AG10803 (cell line): ENCODE measurements at places on chromosomes 13 and 19.

- no peak for DNase-seq
These were observed 8.2 kb upstream of the ZNF431 start for GRCh38 chr19:21133633-21134032.

GRCh38 chr13:99630269-99630898 is 129.1 kb downstream of the TM9SF2 start:
- DNase-seq, result no peak

DNA sequence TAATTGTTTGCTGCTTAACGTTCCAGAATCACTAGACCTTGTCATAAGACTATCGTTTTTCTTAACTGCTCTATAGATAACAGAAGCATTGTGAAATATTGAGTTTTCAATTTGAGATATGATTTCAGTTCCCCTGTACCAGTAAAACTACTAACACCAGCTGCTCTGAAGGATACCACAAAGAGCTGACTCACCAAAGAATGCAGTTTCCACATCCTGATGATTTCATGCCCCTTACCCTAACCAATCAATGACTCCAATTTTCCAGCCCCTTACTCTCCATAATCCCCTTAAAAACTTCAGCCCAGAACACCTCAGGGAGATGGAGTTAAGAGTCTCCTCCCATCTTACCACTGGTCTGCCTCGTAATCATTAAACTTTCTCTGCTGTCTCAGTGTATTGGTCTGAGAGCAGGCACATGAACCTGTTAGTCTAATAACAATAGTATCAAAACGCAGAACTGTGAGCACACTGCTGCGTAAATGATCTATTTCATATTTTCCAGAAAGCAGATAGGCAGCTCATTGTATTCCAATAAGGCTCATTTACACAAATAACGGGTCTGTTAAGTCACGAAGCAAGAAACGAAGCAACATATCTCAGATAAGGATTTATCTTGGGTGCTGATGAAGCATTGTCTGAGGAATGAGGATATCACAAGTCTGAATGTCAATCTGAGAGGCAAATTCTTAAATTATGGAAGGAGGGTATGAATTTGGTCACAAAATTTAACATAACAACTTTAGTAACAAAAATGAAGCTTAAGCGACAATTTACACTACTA is 14.1 kb upstream of the CCNA1 start:
- peak; percentile 17 for DNase-seq

DNA sequence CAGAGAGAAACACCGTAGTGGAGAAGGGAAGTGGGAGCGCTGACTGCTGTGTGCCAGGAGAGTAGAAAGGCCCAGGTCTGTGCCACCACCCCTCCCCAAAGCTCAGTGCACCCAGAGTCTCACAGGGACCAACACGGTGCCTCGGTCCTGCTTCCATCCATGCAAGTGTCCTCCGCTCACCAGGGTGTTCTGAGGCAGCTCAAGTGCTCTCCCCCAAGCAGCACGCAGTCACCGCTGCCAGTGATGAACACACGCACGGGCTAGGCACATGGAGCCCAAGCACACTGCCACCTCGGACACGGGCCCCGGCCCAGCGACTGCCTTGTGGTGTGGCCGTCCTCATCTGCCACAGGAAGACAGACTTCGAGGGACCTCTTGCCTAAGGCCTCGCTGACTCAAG is 10.5 kb downstream of the POP4 start:
- DNase-seq, result no peak

- DNase-seq, result no peak
These were observed 287.5 kb downstream of the ATP8A2 start for GRCh38 chr13:25659091-25659795.

- DNase-seq, result no peak
These were observed 47.8 kb upstream of the KPNA3 start for GRCh38 chr13:49840266-49840665.

DNA sequence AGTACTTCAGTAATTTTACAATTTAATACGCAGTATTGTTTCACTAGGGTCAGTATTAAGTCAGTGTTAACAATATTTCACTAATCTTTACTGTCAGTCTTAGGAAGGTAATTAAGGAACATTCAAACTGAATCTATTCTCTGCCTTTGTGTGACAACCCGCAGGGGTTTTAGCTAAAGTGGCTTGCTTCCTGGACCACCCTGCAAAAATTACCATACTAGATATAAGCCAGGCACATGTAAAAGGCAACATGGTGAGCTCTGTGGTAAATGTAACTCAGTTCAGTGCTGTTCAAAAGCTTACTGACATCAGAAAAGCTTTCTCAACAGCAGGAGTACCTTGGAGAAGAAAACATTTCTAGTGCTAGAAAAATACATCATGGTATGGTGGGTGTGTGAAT is 116.7 kb downstream of the FREM2 start:
- no peak for DNase-seq

- DNase-seq, result no peak
These were observed 1.0 kb downstream of the SMIM24 start for GRCh38 chr19:3479177-3479833.

DNA sequence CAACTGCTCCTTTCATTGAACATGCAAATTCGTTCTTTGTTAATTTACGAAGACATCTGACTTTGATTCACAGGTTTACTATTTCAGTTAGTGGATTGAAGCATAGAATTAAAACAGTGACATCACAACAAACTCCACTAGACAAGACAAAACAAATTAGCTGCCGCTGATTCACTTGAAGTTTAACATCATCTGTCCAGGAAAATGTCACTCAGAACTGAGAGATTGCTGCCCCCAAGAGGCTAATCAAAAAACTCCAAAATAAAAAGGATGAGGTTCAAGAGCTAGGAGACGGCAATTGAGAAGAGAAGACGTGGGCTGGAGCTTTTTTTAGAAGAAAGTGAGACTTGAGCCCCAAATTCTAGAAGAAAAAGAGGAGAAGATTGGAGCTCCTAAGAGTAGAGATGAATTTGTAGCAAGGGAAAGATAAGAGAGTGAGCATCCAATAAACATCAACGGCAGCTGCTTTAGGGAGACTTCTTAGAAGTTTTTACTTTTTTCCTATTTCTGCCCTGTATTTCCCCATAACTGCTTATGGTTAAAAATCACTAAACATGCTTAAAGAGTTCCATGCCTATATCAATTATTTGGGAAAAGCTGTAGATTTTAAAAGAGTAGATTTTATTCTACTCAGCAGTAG is 40.8 kb upstream of the TPP2 start:
- peak; percentile 25 for DNase-seq

- DNase-seq, result peak; percentile 18
These were observed 25.0 kb upstream of the VWA8 start for GRCh38 chr13:41985788-41986508.

GRCh38 chr13:61078976-61079770 is 336.5 kb downstream of the PCDH20 start:
- no peak for DNase-seq

GRCh38 chr13:94480672-94481145 is 1.2 kb upstream of the DCT start:
- peak; percentile 86 for DNase-seq

GRCh38 chr13:96546463-96546862 is 447.8 kb downstream of the OXGR1 start:
- no peak for DNase-seq

GRCh38 chr13:103081435-103081834 is 15.2 kb upstream of the SLC10A2 start:
- no peak for DNase-seq

DNA sequence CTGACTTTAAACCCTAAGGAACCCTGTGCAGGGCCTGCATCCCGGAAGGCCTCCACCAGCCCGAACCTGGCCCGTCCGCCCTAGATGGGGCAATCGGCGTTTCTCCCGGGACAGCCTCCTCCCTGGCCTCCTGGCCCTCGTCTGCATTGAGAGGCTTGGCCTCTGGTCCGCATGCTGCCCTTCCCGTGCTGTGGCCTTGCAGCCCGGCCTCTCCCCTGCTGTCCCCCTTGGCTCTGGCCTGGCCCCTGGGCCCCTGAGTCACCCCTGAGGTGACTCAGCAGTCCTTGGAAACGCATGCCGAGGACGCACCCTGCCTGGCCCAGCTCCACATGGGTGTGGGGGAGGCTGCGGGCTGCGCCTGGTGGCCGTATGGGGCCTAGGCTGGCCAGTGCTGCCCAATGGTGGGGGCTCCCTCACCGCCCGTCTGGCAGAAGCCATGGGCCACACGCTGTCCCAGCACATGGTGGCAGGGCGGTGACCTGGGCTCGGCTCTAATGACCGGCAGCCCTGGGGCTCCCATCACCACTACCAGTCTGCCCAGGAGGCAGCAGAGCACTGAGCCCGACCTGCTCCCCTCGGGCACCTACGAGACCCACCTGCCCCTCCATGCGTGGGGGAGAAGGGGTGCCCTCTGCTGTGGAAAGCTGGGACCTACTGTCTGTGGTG is 25.7 kb downstream of the SH3GL1 start:
- peak; percentile 93 for DNase-seq

DNA sequence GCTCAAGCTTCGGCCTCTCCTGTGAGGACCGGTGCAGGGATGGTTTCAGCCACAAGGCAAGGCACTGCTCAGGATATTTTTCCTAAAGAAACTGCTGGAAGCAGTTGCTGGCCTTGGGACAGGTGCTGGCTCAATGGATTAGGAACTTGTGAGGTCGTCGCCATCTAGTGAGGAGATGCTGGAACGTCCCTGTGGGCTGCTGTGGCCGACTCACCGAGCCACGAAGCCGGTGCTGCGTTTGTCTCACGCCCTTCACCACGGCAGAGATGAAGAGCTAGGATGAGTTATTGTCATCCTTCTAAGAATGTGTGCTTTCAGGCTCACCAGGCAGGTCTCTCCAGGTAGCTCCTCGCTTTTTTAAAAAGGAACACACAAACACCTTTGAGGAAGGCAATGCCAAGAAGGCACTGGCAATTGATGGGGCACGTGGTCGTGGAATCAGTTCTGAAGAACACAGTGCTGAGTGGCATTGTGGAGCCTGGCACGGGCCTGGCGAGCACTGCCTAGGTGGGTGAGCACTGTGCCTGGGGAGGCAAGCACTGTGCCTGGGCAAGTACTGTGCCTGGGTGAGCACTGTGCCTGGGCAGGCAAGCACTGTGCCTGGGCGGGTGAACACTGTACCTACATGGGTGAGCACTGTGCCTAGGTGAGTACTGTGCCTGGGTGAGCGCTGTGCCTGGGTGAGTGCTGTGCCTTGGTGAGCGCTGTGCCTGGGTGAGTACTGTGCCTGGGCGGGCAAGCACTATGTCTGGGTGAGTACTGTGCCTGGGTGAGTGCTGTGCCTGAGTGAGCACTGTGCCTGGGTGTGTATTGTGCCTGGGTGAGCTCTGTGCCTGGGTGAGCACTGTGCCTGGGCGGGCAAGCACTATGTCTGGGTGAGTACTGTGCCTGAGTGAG is 140.4 kb downstream of the TEX29 start:
- peak; percentile 62 for DNase-seq

- no peak for DNase-seq
These were observed 30.4 kb downstream of the NOTCH3 start for GRCh38 chr19:15170345-15170744.

- no peak for DNase-seq
These were observed 14.2 kb downstream of the EGLN2 start for GRCh38 chr19:40813182-40813581.

- DNase-seq, result no peak
These were observed 824.7 kb upstream of the SLITRK5 start for GRCh38 chr13:86846501-86846900.

GRCh38 chr13:67914535-67914934 is 684.4 kb upstream of the PCDH9 start:
- no peak for DNase-seq

DNA sequence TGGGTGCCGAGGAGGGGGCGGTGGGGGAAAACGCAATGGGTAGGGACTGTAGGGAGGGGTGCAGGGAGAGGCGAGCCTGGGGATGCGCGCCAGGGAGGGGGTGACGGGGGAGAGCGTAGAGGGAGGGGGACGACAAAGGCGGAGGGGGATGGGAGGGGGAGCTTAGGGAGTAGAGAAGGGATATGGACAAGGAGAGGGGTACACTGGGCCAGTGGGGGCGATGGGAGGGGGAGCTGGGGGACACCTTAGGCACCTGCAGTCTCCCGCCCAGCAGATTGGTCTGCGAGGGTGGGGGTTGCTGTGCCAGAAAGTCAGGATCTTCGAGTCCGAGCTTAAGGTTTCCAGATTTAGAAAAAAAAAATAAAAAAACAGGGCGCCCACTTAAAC is 15.7 kb downstream of the CCDC124 start:
- no peak for DNase-seq

DNA sequence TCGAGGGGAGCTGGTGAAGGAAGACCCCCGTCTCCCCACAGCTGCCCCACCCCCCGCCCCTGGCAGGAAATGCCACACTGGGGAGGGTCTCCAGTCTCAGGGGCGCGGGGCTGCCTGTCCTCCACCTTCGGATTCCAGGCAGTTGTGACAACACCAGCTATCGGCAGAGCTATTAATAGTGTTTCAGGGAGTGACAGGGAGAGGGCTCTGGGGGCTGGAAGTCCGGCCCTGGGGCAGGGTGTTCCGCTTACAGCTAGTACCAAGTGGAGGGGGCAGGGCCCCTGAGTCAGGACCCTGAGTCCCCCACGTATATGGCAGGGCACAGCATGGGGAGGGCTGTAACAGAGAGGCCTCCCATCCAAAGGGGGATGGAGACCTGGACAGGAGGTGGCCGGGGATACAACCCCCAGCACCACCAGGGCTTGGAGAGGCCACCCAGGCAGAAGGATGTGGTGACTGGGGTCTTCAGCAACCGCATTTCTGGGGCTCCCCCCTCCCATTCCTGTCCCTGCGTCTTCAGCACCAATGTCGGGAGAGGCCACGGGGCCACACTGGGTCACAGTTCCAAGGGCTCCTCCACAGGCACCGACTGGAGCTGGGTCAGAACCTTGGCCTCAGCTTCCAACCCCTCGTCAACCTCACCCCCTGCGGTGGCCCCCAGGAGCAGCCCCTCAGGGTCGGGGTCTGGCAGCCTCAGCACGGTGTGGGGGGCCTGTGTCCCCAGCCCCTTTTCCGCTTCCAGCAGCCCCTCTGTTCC is 3.9 kb downstream of the SIX5 start:
- no peak for DNase-seq

- DNase-seq, result no peak
These were observed 1701.3 kb upstream of the PRR20A start for GRCh38 chr13:55439450-55439849.
